Suppressor macrophage treated with lipopolysaccharide for 1 hour (primary cell): ENCODE measurements at places on chromosomes 11 and 22.

DNA sequence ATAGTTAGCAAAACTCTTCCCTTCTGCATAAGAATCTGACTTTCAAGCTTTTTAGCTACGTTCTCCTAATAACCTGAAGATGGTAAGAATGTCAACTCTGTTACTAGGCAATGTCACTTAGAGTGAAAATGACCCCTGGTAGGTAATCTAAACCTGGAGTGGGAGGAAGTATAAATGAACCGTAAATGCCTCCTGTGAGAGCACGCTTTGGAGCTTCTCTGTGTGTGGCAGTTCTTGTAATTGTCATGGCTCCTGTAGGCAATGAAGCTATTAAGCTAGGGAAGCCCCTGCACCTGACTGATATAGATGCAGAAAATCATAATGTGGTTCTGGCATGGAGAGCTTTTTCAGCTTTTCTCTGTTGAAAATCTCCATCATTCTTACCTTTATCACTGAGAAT is 29.4 kb downstream of the CALCA start:
- no peak for DNase-seq

GRCh38 chr22:22944268-22944985 is 56.8 kb downstream of the IGLL5 start:
- no peak for DNase-seq

- no peak for DNase-seq
These were observed 232.9 kb downstream of the ETS1 start for GRCh38 chr11:128354476-128354875.

GRCh38 chr11:131767421-131767820 is 397.0 kb downstream of the NTM start:
- peak; percentile 8 for DNase-seq

DNA sequence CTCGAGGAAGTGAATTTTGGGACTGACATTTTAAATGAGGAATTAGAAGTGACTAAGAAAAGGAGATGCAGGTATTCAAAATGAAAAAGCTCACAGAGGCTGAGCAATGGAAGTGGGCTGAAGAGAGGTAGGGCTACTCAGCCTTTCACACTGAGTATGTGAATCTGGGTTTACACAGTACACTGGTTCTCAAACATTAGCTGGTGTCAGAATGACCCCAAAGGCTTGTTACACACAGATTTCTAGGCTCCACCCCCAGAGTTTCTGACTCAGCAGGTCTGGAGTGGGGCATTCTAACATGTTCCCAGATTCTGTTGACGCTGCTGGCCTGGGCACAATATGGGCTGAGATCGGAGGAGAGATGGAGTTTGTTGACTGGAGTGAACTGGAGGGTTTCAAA is 32.8 kb downstream of the CADM1 start:
- peak; percentile 7 for DNase-seq

DNA sequence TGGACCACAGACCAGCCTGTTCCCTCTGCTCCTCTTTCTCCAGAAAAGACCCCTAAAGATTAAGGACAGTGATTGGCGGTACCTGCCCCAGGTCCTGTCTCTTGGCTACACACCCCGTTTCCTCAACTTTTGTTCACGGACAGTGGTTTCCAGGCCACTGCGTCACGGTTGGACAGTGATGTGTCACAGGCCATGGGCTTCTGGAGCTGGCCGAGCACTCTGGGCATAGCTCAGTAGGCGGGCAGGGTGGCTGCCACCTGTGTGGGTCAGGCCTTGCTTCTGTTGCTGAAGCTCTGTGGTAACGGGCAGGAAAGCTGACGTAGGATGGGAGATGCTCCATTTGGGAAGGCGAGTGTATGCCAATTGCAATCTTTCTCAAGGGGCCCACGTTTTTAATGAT is 13.6 kb downstream of the TUB start:
- no peak for DNase-seq

DNA sequence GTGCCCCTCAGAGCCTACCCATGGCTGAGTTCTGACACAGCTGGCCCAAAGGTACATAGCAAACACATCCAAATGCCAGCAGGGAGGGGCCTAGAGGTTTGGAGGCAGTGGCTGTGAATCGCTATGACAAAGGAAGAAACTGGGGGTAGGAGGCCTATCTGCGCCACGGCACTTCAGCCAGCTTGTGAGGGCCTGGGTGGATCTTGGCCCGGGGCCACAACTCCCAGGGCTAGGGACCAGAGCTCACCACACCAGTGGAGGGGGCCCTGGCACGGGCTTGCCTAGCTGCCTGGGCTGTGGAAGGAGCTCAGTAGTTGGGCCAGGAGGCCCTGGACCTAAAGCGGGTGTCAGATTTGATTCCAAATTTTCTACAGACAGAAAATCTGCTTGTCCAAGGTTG is 9.4 kb upstream of the NAP1L4 start:
- no peak for DNase-seq

DNA sequence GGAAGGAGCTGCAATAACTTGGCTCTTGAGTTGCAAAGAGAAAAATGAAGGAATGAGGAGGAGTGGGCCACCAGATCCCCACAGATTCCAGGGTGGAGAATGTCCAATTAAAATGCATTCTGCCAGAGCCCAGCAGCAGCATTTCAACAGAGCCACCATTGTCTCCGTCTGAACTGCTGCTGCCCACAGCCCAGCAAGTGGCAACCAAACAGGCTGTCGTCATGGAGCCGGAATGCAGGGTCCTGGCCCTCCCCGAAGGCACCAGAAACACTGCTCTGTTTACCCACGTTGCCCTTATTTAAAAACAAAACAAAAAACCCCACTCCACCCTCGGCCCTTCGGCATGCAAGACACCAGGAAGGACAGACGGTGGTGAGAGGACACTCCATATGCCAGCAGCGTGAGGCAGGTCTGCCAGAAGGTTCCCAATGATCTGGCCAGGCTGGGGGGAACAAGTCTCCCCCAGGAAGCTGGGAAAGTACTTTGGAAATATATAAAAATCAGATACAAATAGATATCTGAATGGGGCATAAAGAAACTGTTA is 32.5 kb downstream of the PLEKHA7 start:
- DNase-seq = no peak

- DNase-seq = no peak
These were observed 50.8 kb downstream of the TRMU start for GRCh38 chr22:46386312-46386711.

DNA sequence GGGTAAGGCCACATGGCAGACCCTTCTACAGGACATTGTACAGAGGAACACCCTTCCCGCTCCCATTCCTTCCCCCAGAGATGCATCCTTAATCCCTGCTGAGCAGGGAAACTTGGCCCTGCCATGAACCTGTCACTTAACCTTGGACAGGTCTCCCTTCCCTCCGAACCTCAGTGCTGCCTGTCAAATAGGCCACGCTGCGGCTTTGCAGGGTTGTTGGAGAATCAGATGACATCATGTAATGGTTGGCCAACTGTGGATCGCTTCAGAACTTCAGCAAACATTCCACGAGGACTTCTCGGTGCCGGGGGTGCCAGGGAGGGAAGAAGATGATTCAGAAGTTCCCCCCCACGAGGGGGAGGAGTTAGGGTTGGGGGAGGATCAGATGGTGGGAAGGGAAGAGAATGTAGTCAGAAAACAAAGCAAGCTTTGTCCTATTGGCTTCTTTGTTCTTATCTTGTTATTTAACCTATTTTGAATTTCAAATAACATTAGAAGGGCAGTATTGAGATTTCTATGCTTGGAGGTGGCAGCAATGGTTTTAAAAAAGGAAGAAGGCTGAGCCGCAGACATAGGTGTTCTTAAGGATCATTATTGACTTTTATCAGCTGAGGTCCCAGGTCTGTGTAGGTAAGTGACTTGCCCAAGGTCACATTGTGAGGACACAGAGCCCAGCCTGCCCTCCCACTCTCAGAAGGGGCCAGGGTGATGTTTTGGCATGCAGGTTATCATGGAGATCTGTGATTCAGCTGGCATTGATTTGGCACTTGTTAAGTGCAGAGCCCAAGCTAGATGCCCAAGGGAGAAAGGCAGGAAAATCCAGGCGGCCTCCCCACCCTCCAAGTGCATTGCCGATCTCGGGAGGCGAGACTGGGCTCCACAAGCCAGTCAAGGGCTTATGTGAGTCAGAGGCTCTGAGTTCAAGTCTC is 3.1 kb downstream of the CDC42EP1 start:
- DNase-seq = peak; percentile 73
